ENCODE measurements at places on chromosomes 3 and 15.
A peak's percentile ranks its signal among the peaks of the same experiment; 100 is the strongest.

DNA sequence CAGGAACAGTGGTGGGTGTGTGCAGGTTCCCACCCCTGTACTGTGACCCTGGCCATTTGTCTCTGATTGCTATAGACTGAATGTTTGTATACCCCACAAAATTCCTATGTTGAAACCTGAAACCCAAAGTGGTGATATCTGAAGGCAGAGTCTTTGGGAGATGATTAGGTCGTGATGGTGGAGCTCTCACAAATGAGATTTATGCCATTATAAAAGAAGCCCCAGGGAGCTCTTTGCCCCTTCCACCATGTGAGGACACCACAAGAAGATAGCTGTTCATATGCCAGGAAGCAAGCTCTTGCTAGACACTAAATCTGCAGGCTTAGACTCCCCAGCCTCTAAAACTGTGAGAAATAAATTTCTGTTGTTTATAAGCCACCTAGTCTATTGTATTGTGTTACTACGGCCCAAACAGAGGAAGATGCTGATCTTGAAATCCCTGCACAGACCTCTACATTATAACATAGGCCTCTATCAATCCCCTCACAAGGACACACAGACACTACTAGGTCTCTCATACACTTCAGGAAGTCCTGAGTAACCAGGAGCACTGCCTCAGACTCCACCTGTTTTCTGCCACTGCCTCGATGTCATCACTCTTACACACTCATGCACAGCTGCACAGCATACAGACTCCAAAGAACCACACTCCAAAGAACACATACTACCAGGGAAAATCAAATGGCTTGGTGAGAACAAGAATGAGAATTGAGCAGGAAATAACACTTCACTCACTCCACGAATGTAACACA, 14.7 kb downstream of the IGSF11 start:
- DNase-seq, result no peak

DNA sequence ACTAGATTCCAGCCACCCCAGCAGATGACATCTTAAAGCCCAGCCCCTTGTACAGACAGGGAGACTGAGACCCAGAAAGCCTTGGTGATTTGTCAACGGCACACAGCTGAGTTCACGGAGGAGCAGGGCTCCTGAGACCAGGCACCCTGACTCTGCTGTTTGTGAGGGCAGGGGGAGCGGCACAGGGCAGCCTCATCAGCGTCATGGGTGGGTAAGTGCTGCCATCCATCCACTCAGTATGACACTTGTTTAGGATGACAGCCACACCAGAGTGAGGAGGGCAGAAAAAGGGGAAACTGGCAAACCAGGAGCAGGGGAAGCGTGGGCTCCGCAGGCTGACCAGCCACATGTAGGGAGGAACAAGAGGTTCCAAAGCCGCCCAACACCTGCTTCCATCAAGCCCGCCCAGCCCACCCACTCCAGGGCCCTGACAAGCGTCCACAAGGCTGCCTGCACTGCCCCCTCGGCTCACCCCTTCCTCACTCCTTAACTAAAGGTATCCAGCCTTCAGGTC, 19.9 kb downstream of the RBPMS2 start:
- no peak for DNase-seq

DNA sequence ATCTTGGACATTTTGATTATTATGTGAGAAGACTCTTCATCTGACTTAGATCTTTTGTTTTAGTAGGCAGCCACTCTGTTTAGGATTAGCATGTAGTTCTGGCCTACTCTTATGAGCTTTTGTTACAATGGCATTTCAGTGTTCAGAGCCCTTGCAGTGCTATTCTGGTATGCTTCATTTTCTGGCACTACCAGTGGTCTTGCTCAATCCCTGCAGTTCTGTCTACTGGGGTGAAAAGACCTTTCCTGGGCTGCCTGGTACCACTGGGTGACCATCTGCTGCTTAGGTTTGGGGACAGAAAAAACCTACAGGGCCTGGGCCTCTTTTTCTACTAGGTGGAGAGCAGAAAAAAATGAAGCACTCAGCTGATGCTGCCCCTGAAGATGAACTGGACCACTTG, 42.5 kb downstream of the IL16 start:
- no peak for DNase-seq

DNA sequence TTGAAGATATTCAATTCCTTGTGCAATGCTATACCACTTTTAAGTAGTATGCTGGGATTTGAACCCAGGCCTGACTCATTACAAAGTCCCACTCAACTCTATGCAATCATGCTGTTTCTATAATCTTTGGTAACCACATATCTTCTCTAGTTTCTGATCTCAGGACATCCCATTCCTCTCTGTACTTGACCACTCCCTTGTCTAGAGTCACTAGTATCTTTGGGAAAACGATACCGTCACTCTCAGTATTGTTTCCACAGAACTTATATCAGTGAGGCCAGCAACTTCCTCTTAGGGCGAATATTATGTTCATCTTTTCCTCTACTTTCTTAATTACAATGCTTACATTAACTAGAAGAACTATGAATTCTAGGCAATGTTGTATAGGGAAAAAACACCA, 137.3 kb upstream of the TSPAN3 start:
- DNase-seq, result no peak

- DNase-seq, result no peak
Observed at GRCh38 chr3:42516443-42516842, 14.0 kb downstream of the VIPR1 start.

GRCh38 chr3:126442094-126442855, 33.4 kb downstream of the ZXDC start:
- DNase-seq, result no peak

GRCh38 chr3:71695000-71695482, 30.2 kb downstream of the EIF4E3 start:
- DNase-seq, result no peak

- no peak for DNase-seq
Observed at GRCh38 chr3:143242101-143242500, 122.5 kb downstream of the CHST2 start.

DNA sequence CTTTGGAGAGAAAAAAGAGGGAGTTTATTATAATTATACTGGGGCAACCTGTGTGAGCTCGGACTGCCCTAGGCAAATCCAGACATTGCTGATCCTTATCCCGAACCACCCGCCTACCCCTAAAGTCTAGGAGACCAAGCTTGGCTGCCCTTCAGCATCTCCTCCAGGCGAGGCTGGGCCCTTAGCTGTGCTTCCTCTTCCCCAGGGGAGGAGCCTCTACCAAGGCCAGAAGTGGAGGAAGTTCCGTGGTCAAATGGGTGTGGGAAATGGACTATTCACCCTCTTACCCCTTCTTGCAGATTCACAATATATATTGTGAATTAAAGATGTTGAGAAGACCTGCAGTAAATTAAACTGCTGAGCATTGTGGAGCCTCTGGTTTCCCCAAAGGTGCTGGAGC, 158.3 kb upstream of the HES1 start:
- DNase-seq, result no peak

GRCh38 chr3:159844801-159845261, 143.8 kb upstream of the IL12A start:
- no peak for DNase-seq

DNA sequence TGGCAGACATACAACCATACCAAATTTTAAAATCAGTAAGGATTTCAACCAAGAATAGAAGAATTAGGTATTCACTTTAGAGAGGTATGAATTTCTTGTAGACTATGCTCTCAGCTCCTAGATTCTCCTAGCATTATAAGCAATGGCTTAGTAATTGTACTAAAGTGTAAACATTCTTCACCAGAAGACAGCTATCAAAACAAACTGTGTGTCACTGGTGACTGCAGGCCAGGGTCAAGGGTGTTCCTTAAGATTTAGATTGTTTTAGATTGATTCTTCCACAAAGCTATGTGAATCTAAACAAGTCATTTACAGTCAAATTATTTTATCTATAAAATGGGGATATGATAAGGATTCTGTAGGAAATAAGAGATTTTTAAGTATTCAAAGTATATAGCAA, 23.1 kb upstream of the GP5 start:
- DNase-seq, result peak; percentile 58

DNA sequence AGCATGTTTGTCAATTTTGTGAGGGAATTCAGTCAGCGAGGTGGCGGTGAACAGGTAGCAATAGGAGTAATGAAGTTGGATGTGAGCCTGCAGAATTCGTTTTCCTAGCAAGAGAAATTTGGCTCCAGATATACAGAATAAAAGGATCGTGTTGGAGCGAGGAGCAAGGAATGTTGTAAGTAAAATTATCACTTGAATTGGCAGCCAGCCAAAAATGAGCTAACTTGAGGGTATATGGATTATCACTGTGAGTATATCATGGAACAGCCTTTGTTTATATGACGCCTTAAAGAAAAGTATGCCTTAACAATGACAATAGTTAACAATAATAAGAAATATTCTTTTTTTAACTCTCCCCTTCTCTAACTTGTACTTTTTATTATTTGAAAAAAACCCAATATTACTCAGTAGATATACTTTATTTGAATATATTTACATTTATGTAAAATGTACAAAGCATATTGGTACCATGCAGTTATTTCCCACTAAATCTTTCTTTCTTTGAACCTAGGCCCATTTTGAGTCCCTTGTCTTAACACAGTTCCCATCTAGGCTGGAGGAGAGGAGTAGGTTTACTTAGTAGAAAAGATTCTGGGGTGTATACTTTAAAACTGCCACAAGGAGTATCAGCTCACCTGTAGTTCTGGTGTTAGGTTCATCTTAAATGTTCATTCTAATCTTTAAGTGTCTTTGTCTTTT, 29.3 kb downstream of the EPHA6 start:
- DNase-seq, result no peak

DNA sequence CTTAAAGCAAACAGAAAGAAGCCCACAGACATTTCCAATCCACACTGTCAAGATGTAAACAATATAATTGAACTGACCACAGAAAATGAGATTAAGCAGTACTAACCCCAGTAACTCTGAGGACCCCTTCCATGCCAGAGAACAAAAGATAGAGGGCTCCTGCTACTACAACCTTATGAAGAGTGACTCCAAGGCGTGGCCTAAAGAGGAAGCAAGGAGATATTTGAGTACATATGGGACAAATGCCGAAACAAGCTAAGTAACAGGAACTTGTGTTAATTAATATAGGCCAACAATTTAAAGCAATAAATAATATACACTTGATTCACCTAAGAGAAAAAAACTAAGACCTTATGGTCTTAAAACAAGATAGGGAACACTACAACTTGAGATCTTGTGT, 25.0 kb upstream of the VPS39 start:
- no peak for DNase-seq

DNA sequence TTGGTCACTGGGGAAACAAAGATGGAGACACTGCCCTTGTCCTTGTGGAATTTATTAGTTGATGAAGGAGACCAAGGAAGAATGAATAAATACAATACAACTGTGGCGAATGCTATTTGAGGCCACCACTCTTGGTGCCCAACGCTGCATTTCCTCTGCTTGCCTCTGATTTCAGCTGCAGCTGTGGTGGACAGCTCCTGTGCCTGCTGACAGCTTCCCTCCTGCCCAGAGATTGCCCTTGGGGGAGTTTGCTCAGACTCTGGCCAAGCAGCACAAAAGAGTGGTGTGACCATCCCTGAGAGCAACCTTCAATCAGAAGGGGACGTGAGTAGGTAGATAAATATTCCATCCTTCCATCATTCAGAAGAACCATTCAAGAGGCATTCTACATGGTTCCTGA, 64.6 kb upstream of the FHIT start:
- DNase-seq, result no peak
